ENCODE measurements at places on chromosomes 6 and 20.

DNA sequence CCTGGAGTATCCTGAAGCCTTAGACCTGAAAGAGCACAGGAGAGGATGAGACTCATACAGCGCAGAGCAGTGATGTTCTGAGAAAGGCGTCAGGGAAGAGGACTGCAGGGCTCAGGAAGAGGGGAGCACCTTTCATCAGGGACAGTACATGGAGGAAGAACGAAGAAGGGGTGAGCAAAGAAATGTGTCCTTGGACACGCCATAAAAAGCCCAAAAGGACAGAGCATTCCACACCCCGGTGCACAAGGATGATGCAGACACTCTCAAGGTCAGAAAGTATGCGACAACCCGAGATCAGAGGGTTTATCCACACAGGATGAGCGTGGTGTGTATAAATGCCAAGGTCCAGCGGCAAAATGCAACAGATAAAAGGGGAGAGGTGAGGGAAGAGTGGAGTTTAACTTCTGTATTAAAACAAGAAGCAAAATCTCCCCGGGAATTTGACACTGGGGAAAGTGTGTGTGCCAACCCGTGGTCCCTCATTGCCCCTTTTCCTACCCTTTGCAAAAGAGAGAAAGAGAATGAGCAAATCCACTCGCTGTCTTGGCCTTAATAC is 64.4 kb downstream of the SLC23A2 start:
- DNase-seq = no peak

GRCh38 chr20:4813076-4813862 is 91.6 kb downstream of the PRND start:
- DNase-seq = peak; percentile 58

GRCh38 chr20:3551681-3552434 is 81.0 kb downstream of the ATRN start:
- no peak for DNase-seq

DNA sequence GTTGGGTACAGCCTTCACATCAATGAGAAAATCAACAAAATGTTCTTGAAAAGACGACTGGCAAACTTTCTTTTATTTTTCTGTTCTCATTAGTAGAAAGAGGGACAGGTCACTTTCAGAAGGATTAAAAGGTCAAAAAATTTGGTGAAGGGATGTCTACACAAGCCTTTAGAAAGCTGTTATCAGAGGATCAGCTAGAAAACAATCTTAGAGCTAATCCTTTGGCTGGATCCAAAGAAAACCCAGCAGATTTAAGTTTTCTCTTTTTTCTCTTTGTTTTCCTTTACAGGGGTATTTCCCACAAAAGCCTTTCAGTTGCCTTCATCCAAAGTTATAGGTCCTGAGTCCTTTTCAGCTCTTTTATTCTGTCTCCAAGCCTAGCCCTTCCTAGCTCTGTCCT is 57.3 kb upstream of the EDN1 start:
- no peak for DNase-seq

- DNase-seq = peak; percentile 34
Observed at GRCh38 chr6:21935561-21936028, 342.0 kb downstream of the SOX4 start.

DNA sequence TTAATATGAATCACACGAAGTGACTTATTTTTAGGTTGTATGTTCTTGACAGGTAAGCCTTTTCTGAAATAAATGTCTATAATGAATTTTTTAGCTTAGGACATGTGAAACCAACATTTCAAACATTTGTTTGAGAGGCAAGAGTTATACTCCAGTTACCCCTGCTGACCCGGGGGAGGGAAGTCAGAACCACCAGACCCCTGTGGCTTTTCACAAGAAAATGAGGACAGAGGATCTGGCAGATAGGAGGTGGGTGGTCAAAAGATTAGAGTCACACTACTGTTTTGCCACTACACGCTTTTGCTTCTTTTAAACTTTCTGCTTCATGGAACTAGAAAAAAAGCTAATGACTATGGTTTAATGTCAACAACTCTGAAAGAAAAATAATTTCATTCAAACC is 27.5 kb upstream of the ADGRF4 start:
- DNase-seq = no peak

GRCh38 chr6:6964675-6965074 is 143.1 kb upstream of the RREB1 start:
- DNase-seq = no peak

DNA sequence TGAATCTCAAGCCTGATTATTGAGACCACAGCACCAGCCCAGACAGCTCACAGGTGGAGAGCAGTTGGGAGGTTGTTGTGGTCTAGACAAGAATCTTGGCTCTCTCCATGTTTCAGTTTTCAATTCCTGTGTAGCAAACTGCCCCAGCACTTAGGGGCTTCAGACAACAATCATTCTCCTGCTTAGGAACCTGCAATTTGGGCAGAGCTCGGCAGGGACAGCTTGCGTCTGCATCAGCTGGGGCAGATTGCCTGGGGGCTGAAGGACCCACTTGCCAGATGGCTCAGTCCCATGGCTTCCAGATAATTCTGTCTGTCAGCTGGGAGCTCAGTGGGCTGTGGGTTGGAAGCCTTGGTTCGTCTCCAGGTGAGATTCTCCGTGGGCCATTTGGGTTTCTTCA is 6.9 kb downstream of the TGM6 start:
- DNase-seq = no peak
